ENCODE measurements at places on chromosomes 6 and 20.

GRCh38 chr6:8570256-8570920, 135.0 kb upstream of the SLC35B3 start:
- no peak for DNase-seq

GRCh38 chr20:40945754-40946450, 82.7 kb upstream of the TOP1 start:
- peak; percentile 60 for DNase-seq

DNA sequence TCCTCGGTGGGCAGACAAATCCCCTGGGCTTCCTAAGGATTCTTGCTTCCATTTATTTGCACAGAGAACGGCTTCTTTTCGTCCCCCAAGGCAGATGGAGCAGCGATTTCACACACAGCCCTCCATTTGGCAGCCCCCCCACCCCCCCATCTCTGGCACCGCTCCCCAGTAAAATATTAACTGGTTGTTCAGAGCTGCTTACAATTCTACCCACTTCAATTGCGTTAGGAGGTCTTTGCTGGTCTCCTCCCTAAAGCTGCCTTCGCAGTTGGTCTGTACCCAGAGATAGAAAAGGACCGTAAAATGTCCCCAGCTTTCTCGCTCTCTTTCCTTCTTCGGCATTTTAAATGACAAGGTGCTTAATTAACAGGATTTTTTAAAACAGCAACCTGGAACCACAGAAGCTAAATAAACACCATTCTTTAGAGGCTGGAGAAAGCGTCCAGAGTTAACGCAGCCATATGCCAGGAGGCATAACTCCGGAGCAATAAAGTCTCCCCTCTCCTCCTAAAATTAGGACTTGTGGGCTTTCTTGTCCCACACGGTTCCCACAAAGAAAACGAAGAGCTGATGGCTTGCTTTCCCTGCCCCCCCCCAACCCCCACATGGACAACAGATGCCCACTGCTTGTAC, 1.7 kb upstream of the ZMYND8 start:
- DNase-seq: no peak

DNA sequence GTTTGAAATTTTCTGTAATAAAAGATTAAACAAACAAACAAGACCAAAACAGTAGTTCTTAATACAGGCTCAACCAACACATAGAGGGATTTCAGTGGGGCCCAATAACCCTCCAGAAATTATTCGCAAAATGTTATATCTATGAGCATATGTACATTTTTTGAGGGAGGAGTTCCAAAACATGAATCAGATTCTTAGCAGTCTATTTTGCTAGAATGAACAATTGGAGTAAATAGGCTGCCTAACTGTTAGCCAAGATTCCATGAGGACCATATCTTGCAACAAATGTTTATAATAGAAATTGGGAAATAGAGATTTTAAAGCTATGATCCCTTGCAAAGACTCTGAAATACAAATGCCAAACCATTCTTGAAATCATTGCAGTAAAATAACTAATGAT, 186.3 kb downstream of the AKAP7 start:
- DNase-seq: no peak

DNA sequence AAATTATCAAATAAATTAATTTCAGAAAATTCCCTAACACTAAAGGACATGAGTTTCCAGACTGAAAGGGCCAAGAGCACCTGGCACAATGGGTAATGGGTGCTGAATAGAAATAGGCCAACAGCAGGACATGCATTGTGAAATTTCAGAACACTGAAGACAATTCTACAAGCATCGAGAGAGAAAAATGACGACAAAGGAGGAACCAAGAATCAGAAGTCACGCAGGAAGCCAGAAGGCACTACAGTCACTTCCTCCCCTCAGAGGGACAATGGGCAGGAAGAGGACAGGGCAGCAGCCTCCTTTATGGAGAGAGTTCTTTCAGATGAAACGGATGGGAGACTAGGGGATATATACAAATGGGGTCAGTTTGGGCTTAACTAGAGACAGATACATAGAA, 29.6 kb downstream of the PCNA start:
- no peak for DNase-seq

GRCh38 chr6:152170702-152171667, 363.5 kb downstream of the ESR1 start:
- DNase-seq: no peak

DNA sequence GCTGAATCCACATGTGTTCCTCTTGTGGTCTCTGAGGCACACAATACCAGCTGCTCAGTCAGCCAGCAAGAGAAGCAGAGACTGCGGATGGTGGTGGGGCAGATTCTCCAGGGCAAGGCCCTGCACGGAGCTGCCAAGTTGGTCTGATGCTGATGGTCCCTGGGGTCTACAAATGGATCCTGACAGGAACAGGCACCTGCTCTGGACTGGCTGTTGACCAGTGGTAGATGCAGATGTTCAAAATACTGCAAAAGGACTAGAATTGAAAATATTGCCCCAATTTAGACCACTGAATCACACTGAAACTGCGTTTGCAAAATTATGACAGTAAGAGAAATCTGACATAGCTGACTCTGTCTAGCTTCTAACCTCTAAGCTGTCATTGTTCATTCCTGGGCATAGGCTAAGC, 29.6 kb upstream of the TUBB2A start:
- no peak for DNase-seq

- no peak for DNase-seq
Observed at GRCh38 chr20:20261159-20261558, 106.7 kb upstream of the INSM1 start.

- no peak for DNase-seq
Observed at GRCh38 chr6:29554764-29555163, 4.8 kb downstream of the UBD start.

DNA sequence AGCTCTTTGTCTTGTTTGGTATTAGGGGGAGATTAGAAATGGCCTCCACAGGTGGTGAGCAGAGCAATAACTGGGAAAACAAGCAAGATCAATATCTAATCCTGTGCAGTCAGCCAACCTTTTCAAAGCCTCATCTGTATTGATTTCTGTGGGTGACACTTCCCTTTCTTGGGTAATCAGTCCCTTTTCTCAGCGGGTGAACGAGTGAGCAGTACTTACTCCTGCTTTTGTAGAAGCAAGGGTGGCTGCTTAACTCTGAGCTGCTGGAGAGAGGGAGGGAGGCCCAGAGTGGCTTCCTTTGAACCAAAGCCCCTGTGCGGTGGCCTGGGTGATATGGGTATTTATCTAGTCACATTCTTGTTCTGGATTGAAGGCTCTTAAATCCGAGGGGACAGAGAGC, 254.8 kb upstream of the CHD6 start:
- no peak for DNase-seq

GRCh38 chr6:116102873-116103272, 2.2 kb downstream of the NT5DC1 start:
- DNase-seq: no peak

GRCh38 chr6:106439459-106439858, 78.9 kb downstream of the CRYBG1 start:
- no peak for DNase-seq

Measured in foreskin melanocyte (primary cell).